ENCODE measurements at places on chromosomes 4 and X.

DNA sequence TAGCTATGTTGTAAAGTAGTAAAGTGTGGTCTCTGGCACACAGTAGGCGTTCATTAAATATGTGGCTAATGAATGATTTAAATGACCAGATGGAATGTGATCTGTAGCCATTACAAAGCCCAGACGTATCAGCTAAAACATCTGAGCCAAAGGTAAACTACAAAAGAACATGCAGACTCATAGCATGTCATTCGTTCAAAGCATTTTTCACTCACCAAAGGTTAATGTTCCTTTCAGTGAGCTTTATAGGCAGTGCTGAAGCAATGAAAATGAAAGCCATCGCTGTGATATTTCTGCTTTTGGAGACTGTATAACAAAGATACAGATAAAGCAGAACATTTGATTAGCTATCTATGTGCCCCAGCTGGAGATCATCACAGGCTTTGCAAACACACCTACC lies 50.5 kb downstream of the F9 start:
- DNase-seq = no peak

DNA sequence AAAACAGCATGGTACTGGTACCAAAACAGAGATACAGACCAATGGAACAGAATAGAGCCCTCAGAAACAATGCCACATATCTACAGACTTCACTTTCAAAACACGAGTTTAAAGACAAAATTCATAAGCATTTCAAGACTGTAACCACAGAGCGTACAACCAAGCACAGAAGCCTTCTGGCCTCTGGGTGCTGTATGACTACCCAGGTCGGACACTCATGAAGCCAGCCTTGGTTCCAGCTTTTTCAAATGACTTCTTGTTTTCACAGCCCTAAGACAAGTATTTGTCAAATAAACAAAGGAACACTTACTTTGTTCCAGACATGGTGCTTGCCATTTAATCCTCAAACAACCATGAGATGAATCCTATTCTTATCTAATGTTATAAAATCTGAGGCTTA lies 536.1 kb upstream of the NR3C2 start:
- DNase-seq = no peak

DNA sequence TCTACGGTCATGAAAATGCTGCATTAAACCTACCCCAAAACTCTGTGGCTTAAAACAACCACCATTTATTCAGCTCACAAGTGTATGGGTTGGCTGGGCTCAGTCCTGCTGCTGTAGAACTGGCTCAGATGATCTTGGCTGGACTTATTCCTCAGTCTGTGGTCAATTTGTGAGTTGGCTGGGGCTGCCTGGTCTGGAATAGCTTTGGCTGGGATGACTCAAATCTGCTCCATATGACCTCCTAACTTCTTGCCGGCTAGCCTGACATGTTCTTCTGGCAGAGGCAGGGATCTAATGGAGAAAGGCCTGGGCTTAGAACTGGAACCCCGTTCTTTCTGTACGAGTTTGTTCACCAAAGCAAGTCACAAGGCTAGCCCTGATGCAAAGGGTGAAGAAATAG lies 71.7 kb downstream of the CFAP299 start:
- no peak for DNase-seq

- no peak for DNase-seq
Observed at GRCh38 chrX:105273326-105273725, 52.8 kb upstream of the TEX13A start.

DNA sequence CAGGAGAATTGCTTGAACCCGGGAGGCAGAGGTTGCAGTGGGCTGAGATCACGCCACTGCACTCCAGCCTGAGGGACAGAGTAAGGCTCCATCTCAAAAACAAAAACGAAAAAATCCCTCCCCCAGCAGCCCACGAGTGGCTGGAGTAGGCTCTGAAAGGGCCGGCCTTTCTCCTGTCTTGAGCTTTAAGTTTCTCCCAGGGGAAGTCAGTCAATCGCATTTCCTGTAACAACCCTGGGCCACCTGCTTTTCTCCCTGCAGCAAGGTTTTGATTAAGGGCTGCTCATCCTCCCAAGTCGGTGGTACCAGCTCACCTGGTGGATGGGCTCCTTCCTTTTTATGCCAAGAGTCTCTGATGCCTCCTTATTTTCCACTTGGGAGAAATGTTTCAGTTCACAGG lies 2.0 kb upstream of the NYX start:
- peak; percentile 4 for DNase-seq

GRCh38 chr4:78661921-78662521 lies 110.5 kb downstream of the ANXA3 start:
- no peak for DNase-seq

- no peak for DNase-seq
Observed at GRCh38 chr4:108849611-108850168, 86.8 kb upstream of the ETNPPL start.

DNA sequence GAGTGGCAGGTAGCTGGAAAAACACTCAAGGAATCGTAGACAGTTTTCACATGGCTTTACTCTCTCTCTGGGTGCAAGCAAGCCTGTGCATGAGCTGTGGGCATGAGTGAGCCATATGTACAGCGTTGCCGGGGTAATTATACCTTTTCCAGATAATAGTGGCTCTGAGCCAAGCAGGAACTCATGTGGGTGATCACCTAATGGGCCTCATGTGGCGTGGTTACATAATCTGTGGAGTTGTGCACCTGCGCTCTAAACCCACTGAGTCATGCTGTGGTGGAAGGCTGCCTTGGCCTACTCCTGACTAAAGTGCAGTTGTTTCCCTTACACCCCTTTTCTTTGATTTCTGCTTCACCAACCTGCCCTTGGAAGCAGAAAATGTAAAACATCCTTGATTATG lies 1564.5 kb upstream of the PCDH10 start:
- no peak for DNase-seq

DNA sequence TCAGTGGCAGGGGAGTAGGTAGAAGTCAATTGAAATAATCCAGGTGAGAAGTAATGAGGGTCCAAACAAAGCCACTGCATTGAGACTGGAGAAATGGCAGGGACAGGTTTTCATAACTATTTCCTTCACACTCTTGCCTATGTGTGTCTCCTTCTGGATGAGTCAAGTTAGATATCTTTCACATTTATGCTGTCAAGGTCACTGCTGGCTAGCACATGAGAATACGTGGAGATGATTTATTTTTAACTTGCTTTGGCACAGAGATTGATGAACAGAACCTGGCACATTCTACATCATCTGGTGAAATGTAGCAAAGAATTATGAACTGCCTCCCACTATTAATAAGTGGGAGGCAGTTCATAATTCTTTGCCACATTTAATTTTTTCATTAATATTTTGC lies 66.7 kb upstream of the BOD1L1 start:
- no peak for DNase-seq

- DNase-seq = no peak
Observed at GRCh38 chrX:78997870-78998558, 52.8 kb downstream of the P2RY10 start.

- DNase-seq = no peak
Observed at GRCh38 chrX:9888953-9889470, 78.1 kb upstream of the CLDN34 start.

- DNase-seq = no peak
Observed at GRCh38 chr4:28883211-28883610, 1837.0 kb upstream of the PCDH7 start.

DNA sequence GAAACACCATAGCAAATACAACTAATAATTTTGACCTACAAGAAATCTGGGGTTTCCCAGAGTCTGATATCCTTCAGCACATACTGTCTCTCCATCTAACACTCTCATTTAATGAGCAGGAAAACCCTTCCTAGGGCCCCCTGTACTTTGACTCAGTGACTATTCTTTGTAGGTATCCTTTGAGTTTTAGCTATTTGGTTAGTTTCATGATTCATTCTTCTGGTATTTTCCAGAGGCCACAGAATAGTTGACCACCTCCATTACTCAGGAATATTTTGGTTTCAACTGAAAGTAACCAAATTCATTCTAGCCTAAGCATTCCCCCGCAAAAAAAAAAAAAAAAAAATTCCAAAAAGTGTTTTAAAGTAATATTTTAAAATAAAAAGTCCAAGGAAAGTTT lies 140.0 kb downstream of the IDS start:
- DNase-seq = no peak

DNA sequence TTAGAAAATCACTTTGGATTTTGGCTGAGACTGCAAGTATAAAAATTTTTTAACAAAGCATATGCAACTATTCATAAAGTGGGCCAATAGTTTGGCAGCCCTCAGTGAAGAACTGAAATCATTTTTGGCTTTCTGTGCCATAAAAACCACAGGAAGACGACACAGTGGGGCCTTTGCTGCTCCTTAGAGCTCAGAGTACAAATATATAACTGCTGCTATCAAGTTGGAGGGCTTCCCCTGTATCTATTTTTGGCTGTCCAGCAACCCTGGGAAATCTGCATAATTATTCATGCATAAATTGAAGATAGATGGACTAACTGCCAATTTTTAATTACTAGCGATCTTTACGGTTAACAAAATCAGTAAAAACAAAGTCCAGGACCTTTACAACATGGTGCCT lies 51.5 kb upstream of the FTHL17 start:
- DNase-seq = no peak

DNA sequence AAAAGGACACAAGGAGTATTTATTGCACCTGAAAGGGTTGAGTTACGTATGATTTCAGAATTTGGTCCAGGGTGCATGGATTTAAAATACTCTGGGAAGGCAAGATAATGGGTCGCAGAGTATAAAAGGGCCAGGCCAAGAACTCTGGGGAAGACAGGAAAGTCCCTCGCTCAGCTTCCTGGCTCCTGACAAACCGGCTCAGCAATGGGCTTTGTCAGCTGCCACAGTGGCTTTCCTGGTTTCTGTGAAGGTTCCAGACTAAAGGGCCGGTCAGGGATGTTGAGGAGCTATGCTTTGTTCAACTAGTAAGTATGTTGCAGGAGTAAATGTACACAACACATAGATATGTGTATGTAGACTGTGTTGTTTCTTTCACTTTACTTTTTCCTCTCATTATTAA lies 154.4 kb upstream of the ETNPPL start:
- no peak for DNase-seq

DNA sequence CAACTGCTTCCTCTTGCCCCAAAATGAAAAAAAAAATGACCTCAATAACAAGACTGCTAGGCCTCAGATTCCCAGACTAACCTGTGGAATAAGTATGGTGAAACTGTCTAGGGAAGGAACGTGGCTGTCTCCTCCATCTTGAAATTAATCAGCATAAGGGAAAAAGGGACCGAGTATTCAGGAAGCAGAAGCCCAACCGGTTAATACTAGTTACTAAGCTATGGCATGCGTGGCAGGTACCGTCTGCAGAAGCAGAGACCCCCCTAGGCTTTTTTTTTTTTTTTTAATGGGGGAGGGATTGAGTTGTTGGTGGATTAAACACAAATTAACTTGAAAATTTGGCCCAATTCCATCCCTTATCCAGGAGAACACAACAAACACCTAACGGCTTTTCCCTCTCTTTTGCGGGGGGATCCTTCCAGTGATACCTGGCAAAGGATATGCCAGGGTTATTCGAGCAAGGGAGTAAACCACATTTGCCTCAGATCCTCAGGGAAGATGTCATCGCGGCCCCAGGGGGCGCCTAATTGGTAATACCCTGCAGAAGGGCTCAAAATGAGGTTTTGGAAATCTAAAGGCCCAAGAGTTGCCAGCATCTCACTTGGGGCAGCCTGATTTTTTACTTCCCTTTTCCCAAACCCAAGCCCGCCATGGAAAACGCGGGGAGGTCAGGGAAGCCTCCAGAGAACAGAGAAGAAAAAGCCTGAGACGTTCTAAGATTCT lies 893 bp downstream of the RLIM start:
- DNase-seq = no peak

DNA sequence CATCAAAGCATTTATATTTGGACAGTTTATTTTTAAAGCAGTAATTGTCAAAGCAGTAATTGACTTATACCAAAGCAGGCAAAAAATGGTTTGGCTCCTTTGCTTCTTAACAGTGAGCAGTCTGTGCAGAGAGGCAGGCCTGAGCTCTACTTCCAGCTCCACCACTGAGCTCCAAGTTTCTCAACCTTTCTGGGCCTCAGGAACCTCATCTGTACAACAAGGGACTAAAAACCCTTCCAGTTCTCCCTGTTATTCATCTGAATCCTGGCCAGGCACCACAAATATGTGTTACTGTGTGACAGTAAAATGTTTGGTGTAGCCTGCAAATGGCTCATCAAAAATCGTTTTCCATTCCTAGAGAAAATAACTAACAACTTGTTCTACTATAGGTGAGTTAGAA lies 88.7 kb upstream of the TTC29 start:
- DNase-seq = no peak

GRCh38 chr4:114304567-114304966 lies 294.0 kb upstream of the UGT8 start:
- no peak for DNase-seq

- DNase-seq = no peak
Observed at GRCh38 chr4:79298484-79298883, 27.4 kb downstream of the NAA11 start.

DNA sequence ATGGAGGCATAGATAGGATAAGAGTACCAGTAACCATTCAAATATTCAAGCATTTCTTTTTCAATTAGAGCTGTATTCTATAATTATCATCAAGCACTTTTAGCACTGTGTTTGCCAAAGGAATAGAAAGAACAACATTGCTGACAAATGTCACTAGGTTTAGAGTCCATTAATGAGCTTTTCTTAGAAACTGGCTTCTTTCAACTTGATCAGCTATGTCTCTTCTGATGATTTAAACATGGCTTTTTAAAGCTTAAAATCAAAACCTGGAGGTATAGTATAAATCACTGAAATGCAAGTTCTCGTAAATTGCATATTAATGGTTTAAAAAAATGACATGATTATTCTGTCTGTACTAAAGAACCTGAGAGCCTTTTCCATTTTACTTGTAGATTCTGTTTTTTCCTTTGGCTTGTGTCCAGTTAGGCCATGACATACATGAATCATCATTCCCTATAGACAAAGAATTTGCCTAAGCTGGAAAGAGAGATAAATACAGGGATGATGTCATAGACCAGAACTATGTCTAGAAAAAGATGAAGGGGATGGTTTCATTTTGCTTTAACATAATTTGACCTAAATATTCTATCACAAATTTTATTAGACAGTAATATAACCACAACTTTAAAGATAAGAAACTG lies 340.1 kb upstream of the CTSO start:
- DNase-seq = no peak

GRCh38 chrX:130083107-130083490 lies 27.2 kb downstream of the ELF4 start:
- DNase-seq = no peak

GRCh38 chr4:30767147-30767845 lies 47.1 kb downstream of the PCDH7 start:
- no peak for DNase-seq

DNA sequence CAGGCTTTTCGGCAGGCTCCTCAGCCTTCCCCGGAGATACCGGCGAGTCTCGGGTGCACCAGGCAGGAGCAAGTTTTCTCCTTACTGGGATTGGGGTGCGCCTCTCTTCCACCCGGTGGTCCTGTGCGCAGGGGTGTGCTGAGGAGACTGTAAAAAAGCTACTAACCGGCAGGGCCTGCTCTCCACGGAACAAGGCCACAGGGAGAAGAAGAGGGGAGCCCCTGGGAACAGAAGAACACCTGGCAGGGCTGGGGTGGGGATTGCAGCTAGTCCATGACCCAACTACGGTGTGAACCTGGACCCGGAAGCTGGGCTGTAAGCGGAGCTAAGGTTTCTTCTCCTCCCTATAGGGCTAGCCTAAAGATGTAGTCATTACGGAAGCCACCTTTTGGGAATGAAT lies 17.7 kb upstream of the ZIC3 start:
- DNase-seq = no peak

- DNase-seq = no peak
Observed at GRCh38 chr4:168707205-168707604, 210.4 kb downstream of the PALLD start.
